ENCODE measurements at places on chromosomes 7 and 10.

DNA sequence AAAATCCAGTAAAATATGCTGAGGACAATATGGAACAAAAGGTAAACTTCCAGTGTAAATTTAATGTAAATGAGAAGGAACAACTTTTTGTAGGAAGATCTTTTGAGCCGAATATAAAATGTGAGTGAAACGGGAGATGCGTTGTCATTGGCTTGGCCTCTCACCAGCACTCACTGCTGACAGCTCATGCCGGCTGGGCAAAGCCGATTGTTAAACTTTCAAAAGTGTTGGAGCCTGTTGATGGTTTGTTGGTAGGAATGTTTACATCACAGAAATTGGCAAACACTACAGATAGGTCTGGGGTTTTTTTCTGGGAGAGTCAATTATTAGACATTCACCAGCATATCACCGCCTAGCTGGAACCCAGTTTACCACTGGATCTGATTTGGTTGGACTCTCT is 6.1 kb downstream of the PSTK start:
- no peak for DNase-seq

DNA sequence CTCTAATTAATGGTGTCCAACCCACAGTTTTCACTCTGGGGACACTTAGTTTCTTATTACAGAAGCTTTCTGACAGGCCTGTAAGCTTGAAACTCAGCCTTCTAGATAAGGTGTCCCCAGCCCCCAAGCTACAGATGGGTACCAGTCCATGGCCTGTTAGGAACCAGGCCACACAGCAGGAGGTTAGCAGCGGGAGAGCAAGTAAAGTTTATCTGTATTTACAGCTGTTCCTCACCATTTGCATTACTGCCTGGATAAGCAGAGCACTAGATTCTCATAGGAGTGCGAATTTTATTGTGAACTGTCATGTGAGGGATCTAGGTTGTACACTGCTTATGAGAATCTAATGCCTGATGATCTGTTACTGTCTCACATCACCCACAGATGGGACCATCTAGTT is 93.7 kb downstream of the TMEM26 start:
- no peak for DNase-seq

GRCh38 chr7:50793120-50793946 is 10.6 kb upstream of the GRB10 start:
- DNase-seq: peak; percentile 86

GRCh38 chr10:123132576-123133477 is 2.9 kb upstream of the HMX3 start:
- peak; percentile 87 for DNase-seq

- no peak for DNase-seq
These were observed 14.1 kb upstream of the SOSTDC1 start for GRCh38 chr7:16479591-16479990.

DNA sequence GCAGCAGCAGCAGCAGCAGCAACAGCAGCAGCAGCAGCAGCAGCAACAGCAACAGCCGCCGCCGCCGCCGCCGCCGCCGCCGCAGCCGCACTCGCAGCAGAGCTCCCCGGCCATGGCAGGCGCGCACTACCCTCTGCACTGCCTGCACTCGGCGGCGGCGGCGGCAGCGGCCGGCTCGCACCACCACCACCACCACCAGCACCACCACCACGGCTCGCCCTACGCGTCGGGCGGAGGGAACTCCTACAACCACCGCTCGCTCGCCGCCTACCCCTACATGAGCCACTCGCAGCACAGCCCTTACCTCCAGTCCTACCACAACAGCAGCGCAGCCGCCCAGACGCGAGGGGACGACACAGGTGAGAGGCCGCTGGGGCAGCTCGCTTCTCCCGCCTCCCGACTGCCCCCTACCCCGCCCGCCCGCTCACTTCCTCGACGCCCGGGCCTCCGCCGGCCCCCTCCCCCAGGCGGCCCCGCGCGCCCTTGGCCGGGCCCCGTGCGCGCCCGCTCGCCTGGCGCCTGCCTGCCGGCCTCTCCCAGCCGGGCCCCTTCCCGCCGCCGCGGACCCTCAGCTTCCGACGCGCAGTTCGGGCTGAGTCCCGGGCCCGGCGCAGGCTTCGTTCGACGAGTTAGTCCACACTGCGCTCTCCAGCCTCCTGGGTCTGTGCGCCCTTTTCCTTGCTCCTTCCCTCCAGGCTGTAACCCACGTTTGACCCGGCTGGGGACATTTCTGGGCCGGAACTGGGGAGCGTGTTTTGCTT is 882 bp downstream of the DLX6 start:
- DNase-seq: no peak

GRCh38 chr10:75857269-75857846 is 425.9 kb downstream of the LRMDA start:
- DNase-seq: peak; percentile 65

DNA sequence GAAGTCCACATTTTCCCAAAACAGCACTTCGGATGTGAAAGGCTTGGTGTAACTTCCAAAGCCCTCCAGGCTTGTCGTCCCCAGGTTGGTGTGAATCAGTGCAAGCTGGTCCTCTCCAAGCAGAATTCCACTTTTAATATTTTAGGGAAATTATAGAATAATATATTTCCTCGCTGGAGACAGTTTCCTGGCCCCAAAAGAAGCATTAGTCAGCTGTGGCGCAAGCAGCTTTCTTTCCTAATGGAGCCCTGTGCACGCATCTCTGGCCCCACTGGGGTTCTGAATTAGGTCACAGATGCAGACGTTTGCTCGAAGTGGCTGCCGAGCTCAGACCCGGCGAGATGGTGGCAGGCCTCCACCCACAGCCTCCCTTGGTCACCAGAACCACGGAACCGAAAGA is 33.3 kb upstream of the MNX1 start:
- no peak for DNase-seq

GRCh38 chr7:83476511-83477050 is 172.4 kb downstream of the SEMA3E start:
- DNase-seq: no peak

DNA sequence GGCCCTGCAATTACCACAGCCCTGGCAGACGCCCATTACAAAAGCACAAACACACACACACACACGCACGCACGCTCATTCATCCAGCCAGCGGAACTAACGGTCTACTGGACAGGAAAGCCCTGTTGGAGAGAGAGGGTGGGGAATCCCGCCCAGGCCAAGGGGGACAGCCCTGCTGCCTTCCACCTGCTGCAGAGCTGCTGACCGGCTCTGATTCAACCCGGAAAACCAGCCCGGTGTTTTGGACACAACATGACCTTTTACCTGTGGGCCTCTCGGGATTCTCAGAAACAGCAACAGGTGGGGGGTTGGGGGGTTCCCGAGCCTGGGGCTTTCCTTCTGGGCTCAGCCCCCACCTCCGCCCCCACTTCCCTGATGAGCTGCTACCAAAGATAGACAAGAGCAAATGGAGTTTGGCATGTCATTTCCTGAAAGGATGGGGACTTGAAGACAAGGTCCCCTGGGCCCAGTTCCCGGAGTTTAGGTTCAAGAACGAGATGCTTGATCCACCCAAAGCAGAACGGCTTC is 18.5 kb upstream of the SERPINE1 start:
- DNase-seq: no peak

- no peak for DNase-seq
These were observed 37.6 kb upstream of the AGBL3 start for GRCh38 chr7:134948736-134949135.

- DNase-seq: no peak
These were observed 759.4 kb downstream of the CNTNAP2 start for GRCh38 chr7:146875981-146876380.

- DNase-seq: peak; percentile 62
These were observed 72.0 kb downstream of the SLC37A3 start for GRCh38 chr7:140326116-140326928.

GRCh38 chr10:28869606-28870201 is 192.4 kb downstream of the BAMBI start:
- DNase-seq: no peak

DNA sequence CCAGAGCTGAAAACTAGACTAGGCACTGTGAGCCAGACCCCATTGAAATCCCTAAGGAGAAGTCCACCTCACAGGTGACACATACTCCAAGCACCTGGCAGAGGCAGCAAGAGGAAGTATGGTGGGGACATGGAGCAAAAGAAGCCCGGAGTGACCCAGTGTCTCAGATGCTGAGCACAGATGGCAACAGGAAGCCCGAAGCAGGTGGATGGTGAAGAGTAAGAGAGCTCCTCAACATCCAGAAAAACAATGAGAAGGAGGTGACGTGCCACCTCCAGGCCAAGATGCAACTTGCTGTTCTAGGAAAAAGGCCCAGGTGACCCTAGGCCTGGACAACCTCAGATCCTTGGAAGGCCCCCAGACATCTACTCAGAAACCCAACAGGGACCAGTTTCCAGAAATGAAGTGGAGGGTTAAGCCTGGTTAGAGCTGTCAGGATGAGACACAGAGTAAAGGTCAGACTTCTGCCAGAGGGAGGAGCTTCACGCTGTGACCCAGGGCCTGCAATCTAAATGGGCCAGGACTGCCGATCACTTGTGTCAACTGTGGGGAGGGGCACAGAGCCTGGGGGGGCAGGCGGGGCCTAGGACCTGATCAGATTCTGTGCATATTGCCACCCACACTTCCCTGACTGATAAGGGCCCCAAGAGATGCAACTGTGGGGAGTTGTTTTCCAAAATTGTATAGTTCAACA is 2.4 kb upstream of the COBL start:
- DNase-seq: no peak

DNA sequence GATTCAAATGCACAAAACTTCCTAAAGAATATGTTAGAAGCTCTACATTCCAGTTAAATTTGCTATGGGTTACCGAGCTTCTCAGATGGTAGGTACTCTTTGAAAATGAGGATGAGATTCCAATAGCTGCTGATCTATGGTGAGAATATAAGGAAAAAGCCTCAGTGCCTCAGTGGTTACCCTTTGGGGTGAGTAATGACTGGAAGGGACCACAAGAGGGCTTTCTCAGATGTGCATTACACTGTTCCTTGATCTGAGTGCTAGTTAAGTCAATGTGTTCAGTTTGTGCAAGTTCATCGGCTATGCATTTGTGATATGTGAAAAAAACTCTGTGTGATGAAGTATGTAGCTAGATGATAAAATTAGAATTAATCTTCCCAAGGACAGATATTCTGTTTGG is 3.5 kb downstream of the NRCAM start:
- peak; percentile 43 for DNase-seq

DNA sequence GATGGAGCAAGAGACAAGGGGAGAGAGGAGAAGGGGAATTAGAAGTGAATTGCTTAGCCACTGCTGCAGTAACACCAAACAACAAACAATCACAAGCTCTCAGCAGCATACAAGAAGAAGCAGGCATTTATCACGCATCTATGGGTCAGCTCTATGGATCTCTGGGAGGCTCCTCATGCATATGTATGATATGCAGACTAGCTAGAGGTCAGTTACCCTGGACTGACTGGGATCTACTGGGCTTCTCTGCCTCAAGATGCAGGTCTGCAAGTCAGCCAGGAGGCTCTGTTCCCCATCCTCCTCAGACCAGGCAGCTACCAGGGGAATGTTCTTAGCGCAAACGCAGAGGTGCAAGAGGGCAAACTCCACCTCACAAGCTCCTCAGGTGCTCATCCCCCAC is 64.7 kb upstream of the SEM1 start:
- DNase-seq: no peak

DNA sequence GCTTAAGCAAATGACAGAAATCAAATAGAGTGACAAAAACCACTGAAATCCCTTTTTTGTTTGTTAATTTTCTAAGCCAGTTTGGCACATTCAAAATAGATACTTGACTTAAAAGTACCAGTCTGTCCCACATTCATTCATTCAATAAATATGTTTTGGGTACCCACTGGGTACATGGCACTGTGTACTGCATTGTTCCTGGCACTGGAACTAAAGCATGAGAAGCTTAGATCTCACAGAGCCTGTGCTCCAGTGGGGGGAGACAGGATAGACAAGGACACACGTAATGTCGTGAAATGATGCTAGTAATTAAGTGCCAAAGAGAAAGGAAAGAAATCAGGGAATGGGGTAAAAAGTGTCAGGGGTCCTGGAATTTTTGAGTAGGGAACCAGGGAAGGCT is 13.0 kb downstream of the MTURN start:
- no peak for DNase-seq

DNA sequence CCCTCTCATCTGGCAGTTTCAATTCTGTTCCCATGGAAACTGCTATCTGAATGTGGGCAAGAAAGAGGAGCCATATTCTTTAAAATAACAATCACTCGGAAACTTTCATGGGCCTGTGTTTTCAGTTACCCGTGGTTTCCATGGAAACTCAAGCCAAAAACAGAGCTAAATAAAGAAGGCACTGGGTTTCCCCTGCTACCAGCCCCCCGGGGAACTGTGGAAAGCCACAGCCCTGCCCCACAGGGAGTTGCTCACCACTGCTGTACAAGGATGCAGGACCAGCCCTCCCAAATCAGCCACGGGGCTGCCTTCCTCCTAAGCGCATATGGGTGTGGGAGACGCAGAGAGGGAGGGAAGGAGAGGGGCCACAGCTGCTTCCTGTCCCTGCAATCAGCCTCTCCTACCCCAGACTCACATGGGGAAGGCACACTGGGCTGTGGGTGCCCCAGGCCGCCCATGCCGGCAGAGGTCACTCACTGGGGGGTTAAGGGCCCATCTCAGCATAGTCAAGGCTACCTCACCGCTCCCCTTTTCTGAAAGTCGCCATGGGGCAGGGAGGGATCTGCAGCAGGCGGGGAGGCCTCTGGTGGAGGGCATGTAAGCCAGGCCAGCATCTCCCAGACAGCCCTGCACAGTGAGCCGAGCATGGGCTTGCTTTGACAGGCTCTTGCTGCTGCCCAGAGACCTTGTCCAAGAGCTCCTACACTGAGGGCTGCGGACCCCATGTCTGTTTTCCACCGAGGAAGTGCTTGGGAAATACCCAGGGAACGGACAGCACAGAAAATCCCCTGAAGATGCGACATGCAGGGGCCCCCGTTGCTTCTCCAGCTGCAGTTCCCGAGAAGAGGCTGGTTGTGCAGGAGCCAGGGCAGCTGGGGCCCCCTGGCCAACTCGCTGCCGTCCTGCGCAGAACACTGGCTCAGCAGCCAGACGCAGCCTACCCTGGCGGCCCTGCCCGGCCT is 157.3 kb upstream of the PPP2R2D start:
- DNase-seq: no peak

GRCh38 chr7:128203710-128204214 is 37.3 kb upstream of the LEP start:
- no peak for DNase-seq

- no peak for DNase-seq
These were observed 139.8 kb upstream of the NAMPT start for GRCh38 chr7:106424476-106425016.

- DNase-seq: no peak
These were observed 99.3 kb downstream of the CFAP58 start for GRCh38 chr10:104452977-104453376.

DNA sequence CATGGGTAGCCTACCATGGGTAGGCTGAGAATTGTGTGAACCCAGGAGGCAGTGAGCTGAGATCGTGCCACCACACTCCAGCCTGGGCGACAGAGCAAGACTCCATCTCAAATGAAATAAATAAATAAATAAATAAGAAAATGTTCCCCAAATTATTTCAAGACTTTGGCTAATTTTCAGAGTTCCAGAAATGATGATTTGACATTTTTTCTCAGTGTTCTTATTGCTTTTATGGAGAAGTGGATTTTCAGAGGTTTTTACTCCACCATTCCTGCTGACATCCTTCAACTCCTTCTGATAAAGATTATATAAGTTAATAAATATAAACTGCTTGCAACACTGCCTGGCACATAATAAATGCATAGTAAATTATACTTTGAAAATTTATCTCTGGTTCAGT is 80.4 kb upstream of the PRKCQ start:
- no peak for DNase-seq

GRCh38 chr10:79552143-79552542 is 8.1 kb downstream of the SFTPA2 start:
- no peak for DNase-seq

- DNase-seq: no peak
These were observed 532.2 kb upstream of the CNTNAP2 start for GRCh38 chr7:145584401-145584800.
